ENCODE measurements at places on chromosomes 7 and 10.

DNA sequence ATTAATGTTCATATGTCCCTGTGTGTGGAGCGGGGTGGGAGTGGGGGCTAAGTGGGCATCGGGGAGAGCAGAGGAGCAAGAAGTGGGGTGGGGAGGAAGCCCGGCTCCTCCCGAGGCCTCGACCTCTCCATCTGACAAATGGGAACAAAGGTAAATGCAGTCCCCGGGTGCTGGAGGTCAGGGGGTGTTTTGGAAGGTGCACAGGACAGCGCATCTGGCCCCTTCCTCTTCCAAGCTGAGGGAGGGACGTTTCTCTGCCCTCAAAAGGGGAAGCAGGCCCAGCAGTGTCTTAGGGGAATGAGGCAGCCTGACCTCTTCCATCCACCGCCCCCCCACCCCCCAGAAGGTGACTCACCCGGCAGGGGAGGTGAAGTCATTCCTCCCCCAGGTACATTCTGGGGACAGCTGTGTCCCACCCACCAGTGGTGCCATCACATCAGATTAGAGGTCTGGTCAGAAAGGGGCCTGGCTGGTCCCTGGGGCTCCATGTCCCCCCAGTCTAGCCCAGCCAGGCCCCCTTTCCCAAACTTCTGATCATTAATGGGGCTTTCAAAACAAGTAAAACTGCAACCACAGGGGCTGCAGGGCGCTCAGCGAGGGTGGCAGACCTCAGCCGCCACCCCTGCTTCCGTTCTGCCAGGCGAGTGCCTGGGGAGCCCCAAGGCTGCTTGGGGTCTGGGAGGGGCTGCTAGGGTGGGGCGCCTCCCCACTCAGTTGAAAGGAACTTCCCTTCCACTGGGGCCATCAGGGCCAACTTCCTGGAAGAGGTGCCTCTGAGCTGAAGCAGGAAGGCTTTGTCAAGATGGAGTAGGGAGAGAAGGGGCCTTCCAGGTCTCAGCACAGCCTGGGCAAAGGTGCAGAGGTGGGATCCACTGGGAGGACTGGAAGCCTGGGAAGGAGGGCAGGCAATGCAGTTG is 10.8 kb downstream of the LFNG start:
- peak; percentile 75 for DNase-seq

DNA sequence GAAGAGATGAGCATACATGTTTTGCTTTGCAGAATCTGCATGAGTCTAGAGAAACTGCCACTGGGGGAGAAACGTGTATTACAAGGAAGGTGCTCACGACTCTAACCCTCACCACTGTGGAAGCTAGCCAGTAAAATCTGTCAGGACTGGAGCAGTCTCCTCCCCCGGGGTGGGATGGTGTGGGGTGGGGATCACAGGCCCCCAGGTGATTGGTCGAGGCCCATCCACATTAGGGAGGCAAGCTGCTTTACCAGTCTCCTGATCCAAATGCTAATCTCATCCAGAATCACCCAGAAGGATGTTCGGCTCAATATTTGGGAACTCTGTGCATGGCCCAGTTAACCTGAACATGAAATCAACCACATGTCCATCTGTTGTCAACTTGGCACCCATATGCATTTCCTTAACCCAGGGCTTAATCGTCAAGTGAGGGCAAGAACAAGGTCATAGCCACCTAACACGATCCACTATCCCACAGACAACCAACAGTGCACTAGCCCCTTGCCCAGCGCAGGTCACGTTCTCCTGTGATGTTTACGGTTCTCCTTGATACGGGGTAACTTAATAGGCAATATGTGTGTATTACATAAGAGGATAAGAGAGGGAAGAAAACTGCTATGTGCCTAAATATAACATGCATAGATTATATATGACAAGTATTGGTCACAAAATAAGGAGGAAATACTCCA is 40.8 kb downstream of the DNAJB6 start:
- DNase-seq, result no peak

DNA sequence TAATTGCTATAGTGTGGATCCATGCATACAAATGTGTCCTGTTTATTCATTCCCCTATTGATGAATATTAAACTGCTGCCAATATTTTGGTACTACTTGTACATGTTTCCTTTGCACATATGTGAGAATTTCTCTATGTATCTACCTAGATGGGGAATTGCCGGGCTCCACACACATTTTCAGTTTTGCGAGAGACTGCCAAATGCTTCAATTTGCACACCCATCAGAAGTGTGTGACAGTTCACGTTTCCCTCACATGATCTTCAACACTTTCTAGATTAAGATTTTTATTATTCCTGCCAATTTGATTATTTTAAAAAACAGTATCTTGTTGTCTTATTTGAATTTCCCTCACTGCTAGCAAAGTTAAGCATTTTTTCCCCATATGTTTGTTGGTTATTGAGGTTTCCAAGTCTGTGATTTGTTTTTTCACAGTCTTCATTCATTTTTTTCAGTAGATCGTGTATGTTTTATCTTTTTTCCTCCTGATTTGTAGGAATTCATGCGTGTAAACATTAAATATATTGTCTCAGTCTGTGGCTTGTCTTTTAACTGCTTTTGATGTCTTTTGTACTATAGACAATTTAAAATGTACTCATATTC is 2.4 kb upstream of the KLF14 start:
- no peak for DNase-seq

GRCh38 chr10:30055226-30055662 is 4.1 kb downstream of the JCAD start:
- DNase-seq, result no peak

DNA sequence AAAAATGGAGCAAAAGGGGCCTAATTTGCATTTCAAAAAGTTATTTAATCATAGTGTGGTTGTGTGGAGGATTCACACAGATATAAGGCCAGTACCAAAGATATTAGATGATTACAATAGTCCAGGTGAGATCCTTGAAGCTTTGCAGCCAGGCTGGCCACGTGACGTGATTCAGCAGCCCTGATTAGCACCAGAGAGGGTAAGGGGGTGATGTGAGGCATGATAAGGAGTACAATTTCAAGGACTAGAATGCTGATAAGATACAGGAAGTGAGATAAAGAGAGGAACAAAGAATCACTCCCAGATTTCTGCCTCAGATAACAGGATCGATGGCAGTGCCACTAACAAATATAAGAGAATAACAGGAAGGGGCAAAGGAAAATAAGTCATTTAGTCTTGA is 108.4 kb upstream of the PALS2 start:
- DNase-seq, result no peak

- DNase-seq, result no peak
Observed at GRCh38 chr7:74000489-74001149, 27.4 kb upstream of the ELN start.

DNA sequence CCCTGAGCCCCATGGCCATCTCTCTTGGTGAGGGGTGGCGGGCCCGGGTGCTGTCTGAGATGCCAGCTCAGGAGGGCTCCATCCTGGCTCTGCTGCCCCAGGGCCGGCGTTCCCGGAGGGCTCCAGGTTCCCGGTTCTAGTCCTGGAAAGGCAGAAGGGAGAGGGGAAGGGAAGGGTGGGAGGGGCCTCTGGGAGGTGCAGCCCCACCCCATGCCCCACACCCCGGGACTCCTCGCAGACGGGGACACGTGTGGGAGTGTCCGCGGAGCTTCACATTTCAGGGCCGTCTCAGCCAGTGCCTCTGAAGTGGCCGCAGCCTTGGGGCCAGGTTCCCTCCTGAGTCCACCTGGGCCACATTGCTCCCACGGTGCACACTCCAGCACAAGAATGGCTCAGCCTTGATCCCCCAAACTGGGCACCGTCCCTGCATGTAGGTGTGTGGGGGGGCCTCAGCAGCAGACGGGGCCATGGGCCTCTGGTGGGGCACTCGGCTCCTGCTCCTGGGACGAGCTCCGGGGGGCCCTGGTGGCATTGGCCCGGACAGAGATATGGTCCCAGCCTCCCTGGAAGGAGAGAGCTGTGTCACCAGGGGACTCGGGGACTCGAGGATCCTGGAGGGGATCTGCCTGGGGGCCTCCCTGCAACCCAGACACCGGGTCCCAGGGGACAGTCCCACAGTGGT is 5.8 kb downstream of the BHLHA15 start:
- no peak for DNase-seq
